Colonic mucosa (tissue), 4 donors: ENCODE measurements at places on chromosomes 12 and 14. TPM values are rescaled to one million over a fixed set of nuclear protein-coding genes. Genes with fewer than 3 reads are reported as not detected.

- no peak for DNase-seq
Measured at GRCh38 chr12:90729736-90730135, 225.2 kb downstream of the CCER1 start.

GRCh38 chr14:97946240-97946639, 1149.1 kb downstream of the VRK1 start:
- no peak for DNase-seq

- DNase-seq = no peak
Measured at GRCh38 chr14:22650960-22651521, 6.9 kb upstream of the OR6J1 start.

DNA sequence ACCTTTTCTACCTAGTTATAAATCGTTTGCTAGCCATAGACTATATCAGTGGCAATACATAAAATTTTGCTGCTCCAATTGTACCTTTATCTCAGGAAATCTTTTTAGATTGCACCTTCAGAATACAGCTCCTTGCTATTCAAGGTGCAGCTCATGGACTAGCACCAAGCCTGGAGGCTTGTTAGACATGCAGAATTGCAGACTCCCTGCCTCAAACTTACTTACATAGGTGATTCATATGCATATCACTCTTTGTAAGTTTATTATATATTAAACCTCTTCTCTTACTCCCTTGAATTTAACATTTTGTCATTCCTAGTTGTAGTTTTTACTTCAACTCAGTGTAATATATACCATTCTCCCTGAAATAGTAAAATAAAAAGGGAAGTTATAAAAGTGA, 195.4 kb upstream of the PDZRN4 start:
- DNase-seq = no peak

DNA sequence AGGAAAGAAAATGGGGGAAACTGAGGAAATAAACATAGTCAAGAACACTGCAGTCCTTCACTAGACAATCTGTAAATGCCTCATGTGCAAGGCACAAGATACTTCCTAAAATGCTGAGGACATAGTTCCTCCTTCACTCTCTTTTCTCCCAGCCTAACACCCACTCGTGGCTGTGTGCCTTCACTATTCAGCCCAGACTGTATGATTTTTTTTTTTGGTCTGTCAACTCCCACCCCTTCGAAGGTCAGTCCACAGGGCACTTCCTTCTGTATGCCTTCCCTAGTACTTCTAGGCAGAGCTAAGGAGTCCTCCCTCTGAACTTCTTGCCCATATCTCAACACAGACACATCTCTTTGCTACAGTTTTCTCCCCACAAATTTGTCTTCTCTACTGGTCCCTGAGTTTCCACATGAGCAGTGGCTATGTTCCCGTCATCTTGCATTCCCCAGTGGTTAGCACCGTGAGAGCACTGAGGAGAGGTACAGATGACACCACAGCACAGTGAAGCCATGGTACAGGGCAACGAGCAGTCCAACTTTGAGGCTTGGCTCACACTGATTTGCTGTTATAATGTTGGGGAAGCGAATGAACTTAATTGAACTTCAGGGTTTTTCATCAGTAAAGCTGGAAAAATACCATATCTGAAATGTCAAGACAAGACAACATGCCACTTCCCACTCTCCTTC, 24.1 kb upstream of the SYCP3 start:
- DNase-seq = no peak

DNA sequence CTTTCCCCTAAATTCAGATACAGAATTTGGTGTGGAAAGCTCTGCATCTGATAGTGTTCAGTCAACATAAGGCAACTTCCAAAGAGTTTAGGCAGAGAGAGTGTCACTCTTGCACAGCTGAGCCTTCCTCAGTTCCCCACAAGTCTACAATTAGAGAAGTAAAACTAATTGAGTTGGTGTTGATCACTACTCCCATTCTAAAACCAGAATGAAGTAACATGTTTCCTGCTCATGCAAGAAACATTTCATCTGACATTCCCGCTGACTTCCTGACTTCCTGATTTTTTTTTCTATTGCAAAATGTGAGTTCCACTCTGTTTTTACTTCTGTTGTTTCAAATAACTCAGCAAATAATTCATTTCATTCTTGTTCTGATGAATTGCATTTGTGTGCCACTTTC, 271.0 kb downstream of the ALG10B start:
- no peak for DNase-seq

- DNase-seq = no peak
Measured at GRCh38 chr12:14157088-14157747, 175.8 kb upstream of the GRIN2B start.

- no peak for DNase-seq
Measured at GRCh38 chr12:68794653-68795251, 13.2 kb upstream of the MDM2 start.

GRCh38 chr12:119665164-119665929, 2.6 kb upstream of the PRKAB1 start:
- peak; percentile 30 for DNase-seq

DNA sequence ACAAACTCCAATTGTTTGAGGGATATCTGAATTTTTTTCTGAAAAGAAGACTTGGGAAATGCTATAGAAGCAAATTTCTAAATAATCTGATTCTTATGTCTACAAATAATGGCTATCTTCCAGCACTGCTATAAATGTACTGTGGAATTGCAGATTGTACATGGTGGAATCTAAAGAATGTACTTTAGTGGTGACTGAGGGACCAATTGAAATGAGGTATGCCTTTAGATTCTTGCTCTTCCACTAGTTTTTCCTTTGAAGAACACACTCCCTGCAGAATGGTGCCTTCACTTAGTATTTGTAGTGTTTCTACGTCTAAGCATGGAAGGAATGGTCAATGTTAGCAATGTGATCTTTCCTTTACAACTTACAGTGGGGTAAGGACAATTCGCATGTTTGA, 11.7 kb upstream of the PRB4 start:
- DNase-seq = no peak

- DNase-seq = no peak
Measured at GRCh38 chr14:63508033-63508432, 35.1 kb downstream of the PPP2R5E start.

GRCh38 chr12:54019091-54019811, 9.0 kb upstream of the HOXC6 start:
- DNase-seq = no peak

DNA sequence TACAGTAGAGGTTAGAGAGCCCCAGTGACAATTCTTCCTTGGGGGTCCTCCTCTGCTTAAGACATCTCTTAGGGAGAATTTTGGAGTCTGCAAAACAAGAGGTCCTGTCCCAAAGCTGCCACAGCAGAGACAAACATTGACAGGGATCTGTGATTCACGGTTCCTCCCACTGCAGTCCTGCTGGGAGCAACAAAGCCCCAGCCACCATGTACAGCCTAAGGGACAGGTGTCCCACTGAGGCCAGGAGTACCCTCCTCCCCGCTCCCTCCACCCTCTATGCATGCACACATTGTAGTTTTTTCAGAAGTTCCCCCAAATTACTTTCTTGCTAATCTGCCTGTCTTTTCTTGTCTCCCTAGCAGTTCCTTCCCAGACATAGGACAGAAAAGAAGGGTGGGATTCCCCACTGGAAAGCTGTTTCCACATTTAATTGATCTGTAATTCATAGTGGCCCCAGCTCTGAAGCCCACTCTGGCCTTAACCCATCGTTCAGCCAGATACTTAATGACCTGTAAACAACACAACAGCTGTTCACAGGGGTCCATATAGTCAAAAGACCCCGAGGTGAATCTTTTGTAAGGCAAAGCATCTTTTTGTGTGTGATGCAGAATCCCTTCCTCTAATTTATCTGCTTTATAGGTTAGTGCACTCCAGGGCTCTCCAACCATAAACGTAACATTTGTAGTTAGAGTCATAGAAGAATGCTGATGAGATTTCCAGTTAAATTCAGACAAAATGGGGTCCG, 13.9 kb upstream of the PRICKLE1 start:
- DNase-seq = no peak

- DNase-seq = no peak
Measured at GRCh38 chr12:27095346-27095745, 13.0 kb upstream of the C12orf71 start.

DNA sequence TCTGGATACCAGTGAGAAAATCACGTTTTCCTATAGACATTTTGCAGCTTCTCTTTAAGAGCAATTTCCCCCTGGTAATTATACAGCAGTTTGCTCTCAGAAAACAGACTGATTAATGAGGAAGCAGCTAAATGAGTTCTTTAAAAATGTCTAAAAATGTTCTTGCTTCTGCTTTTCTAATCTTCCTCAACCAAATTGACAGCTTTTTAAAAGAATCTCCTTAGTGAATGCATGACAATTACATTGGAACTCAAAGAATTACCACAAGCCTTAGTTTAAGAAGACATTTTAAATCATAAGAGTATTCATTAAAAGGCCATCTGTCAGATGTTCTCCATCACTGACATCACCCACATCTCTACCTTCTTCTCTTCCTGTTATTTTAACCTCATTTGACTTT, 135.8 kb upstream of the PLXNC1 start:
- no peak for DNase-seq

DNA sequence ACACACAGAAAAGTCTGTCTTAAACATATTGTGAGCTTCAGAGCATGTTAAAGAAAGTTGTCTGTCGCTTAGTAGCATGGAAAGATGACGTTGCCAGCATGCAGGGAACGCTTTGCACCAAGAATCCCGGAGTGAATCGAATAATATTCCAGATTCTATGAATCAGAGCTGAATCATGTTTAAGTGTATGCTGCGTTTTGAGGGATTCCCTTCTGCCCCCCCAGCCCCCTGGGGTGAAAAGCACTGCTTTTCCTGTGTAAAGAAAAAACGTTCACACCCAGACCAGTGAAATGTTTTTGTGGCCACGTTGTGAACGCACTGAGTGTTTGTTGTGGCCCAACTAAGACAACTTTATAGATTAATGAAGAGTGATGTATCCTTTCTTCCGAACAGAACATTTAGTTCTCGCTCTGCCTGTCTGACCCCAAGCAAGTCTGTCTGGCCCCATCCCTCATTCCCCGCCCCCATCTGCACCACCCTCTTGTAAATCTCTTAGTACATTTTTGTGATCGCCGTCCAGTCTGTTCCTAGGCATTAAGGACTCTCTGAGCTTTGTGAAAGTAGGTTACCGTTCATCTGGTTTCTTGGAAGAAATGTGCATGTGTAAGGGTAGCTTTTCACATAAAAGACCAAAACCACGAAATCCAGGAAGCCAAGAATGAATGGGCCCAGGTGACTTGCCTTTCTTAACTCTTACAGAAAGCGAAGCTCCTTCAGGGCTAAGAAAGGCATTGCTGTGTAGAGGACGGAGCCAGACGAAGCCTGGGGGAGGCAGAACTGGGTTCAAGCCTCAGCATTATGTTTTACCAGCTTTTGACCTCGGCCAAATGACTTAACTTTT, 103.0 kb downstream of the SAMD4A start:
- DNase-seq = no peak

DNA sequence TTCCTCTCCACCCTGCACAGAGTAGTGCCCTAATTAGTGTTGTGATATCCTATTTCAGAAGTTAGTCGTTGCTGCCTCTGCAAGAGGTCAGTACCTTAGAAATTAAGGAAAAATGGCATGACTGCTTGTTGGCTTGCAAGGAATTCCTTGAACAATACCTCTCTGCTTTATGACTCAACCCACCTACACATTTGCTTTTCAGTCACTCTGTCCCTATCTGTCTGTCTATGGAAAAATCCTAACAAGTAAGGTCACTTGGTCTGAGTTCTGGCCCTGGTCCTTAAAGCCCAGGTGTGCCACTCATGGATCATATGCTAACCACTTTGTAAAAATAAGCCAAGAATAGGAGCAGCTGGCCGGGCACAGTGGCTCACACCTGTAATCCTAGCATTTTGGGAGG, 116.4 kb upstream of the ATF1 start:
- DNase-seq = no peak

DNA sequence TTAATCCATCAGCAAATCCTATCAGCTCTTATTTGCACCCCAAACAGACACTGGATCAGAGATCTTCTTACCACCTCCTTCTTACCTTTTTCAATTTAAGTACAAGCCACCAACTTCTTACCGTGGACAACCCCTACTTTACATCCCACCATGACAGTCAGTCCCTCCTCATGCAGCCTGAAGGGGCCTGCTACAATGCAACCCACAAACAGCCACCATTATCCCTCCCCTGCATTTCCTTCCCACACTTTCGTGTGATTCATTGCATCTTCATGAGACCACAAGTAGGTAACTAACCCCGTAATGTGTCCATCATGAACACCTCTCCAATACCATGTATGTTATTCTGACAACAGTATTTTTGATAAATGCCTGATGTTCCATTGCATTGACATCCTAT, 108.6 kb downstream of the BCL11B start:
- no peak for DNase-seq

GRCh38 chr12:11697670-11698387, 48.4 kb downstream of the ETV6 start:
- DNase-seq = no peak

GRCh38 chr14:65354715-65355114, 57.8 kb upstream of the FUT8 start:
- DNase-seq = no peak

DNA sequence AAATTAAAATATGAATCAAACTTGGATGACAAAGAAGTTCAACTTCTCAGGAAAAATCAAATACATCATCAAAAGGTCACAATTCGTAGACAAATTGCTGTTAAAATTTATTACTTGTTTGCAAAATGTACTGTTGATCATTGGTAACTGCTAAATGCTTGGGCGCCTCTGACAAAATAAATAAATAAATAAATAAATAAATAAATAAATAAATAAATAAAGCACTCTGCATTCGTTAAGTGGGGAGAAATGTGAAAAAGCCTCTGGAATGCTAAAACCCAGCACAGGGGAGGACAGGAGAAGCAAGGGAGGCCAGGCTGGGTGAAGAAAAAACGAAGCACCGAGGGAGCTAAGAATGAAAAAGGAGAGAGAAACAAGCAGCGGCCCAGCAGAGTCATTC, 115.2 kb downstream of the BCL11B start:
- no peak for DNase-seq

- no peak for DNase-seq
Measured at GRCh38 chr12:64682572-64683277, 72.4 kb downstream of the RASSF3 start.

- no peak for DNase-seq
Measured at GRCh38 chr12:55899082-55899481, 28.6 kb downstream of the PYM1 start.

DNA sequence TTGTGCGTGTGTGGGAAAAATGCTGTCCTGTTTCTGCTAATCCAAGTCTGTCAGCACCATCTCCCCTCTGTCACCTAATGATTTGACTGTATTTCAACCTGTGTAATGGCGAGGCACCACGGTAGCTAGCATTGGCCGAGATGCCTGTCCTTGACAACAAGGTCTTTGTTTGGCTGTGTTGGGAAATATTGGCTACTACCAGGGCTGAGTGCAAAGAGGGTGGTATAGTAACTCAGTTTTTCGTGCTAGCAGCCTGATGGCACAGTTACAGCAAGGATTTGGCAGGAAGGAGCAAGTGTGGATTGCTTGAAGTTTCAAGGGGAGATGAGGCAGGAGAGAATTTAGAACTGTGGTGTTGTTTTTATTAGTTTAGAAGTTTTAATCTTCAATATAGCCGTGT, 440.3 kb upstream of the RGS6 start:
- DNase-seq = no peak

GRIP1 gene
- 3.7 TPM for total RNA-seq

FSCB gene
- total RNA-seq = not detected

NOP9 gene
- total RNA-seq = 23.8 TPM

ZDHHC17 gene
- total RNA-seq = 16.6 TPM

ITGB7 gene
- total RNA-seq = 5.3 TPM

CD163L1 gene
- total RNA-seq = 7.6 TPM

SSTR1 gene
- 8.8 TPM for total RNA-seq

PSMD9 gene
- total RNA-seq = 46.1 TPM

PLBD1 gene
- total RNA-seq = 91.7 TPM

CFAP54 gene
- total RNA-seq = 0.32 TPM

TMEM229B gene
- 6.9 TPM for total RNA-seq

CLEC4C gene
- total RNA-seq = not detected

PAPOLA gene
- total RNA-seq = 196 TPM
